Amniotic epithelial cell (primary cell): ENCODE measurements at places on chromosomes 11 and 22.

DNA sequence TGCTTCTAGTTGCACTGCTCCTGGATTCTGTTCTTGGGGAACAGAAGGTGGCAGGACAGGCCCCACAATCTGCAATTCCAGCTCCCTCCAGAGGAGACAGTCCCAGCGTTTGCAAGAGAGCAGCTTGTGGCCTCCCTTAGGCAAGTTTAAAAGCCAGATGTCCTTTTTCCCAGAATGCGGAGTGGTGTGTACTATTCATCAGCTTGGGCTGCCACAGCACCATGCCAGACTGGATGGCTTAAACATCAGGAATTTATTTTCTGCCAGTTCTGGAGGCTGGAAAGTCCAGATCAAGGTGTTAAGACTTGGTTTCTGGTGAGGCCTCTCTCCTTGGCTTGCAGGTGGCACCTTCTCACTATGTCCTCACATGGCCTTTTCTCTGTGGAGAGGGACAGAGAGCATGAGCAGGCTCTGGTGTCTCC is 11.7 kb downstream of the MIAT start:
- DNase-seq = peak; percentile 24

DNA sequence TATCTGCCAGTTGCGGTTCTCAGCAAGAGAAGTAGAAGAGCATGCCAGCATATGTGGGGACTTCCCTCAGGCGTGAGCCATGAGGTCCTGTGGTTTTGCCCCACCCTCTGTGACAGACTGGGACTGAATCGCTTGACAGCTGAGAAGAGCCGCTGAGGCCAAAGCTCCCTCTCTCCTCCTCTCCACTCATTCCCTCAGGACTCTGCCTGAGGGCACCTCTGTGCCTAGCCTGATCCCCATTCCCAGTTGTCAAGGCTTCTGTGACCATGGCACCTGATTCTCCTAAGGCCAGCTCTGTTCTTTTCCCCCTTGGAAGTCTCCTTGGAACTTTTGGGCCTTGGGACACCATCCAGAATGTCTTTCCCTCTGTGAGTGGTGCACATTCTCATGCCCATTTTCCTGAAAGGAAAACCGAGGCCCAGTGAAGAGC is 27.0 kb downstream of the ART5 start:
- DNase-seq = no peak

DNA sequence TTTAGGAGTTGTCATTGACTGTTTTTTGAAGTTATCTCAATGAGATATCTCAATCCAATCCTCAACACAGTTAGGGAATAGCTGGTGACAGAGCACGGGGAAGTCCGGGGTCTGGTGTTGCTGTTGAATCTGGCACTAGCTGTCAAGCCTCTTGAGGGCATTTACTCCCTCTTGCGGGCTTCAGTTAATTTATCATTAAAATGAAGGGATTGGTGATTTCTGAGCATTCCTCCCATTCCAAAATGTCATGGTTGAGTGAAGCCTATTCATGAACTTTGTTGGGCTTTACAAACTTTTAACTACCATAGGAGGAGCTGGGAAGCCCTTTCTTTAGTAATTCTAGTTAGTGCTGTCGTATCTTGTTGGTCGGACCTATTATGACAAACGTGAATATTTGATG is 40.2 kb downstream of the UVRAG start:
- DNase-seq = no peak

DNA sequence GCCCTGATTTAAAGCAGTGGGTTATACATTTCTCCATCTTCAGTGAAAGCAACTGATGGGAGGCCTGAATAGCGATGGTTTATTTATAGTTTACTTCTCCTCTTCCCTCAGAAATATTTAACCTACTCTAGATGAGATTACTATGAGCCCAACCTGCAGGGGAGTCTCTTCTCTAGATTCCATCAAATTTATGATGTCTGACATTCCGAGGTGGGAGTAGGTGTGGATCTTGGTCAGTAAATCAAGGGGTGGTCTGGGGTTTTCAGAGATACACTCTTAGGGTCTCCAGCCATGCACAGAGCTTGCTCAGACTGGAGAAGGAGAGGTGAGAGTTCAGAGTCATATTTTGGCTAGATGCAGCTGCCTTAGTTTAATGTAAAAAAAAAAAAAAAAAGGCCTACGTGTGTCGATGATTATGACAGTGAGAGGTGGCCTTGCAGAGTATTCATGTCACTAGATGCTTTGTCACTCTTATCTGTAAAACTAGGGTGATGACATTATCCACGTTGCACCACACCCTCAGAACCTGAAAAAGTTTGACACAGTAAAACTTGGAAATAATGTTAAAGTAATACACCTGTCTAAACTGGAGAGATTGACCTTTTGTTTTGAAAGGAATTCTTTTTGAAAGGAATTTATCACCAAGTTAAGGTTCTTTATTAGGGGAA is 81.2 kb downstream of the EXT2 start:
- no peak for DNase-seq

DNA sequence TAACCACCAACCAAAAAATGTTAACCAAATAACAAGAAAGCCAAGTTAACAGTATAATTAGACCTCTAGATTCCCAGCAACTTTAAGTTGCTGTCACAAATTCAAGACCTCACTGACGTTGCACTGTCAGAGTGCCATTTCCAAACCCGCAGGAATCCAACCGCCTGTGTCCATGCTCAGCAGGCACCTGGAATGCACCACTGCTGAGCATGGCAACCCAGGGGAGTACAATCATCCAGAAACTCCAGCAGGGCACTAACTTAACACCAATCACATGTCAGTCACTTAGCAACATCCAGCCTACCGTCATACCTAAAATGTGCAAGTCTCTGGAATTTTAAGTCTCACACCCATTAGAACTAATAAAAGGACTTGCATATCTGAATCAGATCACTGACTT is 48.8 kb downstream of the SMCO4 start:
- no peak for DNase-seq

- peak; percentile 65 for DNase-seq
Measured at GRCh38 chr11:105588001-105588400, 21.9 kb upstream of the GRIA4 start.

GRCh38 chr11:55714982-55715888 is 53.2 kb downstream of the OR4C6 start:
- DNase-seq = no peak

DNA sequence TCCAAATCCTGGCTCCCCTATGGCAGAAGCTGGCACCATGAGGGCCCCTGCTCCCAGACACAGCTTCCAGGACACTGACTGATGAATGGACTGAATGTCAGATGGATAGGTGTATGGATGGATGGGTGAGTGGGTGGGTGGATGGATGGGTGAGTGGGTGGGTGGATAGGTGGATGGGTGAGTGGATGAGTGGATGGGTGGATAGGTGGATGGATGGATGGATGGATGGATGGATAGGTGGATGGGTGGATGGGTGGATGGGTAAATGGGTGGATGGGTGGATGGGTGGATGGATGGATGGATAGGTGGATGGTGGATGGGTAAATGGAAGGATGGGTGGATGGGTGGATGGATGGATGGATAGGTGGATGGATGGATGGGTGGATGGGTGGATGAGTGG is 4.3 kb downstream of the FGF3 start:
- no peak for DNase-seq

DNA sequence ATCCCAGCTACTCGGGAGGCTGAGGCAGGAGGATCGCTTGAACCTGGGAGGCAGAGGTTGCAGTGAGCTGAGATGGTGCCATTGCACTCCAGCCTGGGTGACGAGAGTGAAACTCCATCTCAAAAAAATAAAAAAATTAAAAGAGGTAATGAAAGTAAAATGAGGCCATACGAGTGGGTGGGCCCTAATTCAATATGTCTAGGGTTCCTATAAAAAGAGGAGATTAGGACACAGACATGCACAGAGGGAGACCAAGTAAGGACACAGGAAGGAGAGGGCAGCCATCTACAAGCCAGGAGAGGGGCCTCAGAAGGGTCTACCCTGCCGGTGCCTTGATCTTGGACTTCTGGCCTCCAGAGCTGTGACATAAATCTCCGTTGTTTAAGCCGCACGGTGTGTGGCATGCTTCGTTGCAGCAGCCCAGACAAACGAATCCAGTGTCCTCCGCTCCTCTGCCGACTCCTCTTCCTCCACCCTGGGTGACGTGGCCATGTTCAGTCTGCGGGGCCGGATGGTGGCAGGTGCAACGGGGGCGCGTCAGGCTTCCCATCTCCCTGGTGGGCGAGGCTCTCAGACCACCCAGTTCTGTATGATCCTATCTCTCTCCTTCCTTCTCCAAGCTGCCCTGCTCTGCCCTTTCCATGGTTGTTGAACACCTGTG is 51.6 kb upstream of the PARVG start:
- no peak for DNase-seq

- no peak for DNase-seq
Measured at GRCh38 chr11:2198621-2199365, 27.2 kb upstream of the TH start.
